ENCODE measurements at places on chromosomes 13 and 19.
A peak's percentile ranks its signal among the peaks of the same experiment; 100 is the strongest.

DNA sequence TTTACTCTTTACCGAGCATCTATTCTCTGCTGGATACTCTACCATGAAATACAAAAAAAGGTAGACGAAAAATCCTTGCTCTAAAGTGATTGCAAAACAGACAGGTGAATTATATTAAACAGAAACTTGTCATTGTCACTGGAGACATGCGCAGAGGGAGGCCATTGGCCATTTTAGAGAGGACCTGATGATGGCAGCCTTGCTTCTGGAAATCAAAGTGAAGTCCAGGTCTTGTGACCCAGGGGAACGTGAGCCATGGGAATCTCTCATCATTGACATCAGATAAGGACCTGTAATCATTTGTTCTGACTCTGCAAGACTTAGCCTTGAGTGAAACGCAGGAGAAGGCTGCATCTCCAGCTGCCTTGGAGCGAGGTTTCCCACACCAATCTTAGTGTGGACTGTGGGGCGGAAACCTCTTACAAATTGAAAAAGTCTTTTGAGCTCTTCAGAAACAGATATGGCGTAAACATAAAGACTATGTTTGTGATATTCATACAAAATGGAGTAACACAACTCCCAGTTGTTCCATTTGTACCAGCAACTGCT lies 16.8 kb upstream of the SLC46A3 start:
- no peak for DNase-seq

GRCh38 chr13:105087945-105088344 lies 1447.5 kb downstream of the EFNB2 start:
- DNase-seq, result no peak

GRCh38 chr19:45643024-45643926 lies 4.1 kb upstream of the EML2 start:
- peak; percentile 90 for DNase-seq

DNA sequence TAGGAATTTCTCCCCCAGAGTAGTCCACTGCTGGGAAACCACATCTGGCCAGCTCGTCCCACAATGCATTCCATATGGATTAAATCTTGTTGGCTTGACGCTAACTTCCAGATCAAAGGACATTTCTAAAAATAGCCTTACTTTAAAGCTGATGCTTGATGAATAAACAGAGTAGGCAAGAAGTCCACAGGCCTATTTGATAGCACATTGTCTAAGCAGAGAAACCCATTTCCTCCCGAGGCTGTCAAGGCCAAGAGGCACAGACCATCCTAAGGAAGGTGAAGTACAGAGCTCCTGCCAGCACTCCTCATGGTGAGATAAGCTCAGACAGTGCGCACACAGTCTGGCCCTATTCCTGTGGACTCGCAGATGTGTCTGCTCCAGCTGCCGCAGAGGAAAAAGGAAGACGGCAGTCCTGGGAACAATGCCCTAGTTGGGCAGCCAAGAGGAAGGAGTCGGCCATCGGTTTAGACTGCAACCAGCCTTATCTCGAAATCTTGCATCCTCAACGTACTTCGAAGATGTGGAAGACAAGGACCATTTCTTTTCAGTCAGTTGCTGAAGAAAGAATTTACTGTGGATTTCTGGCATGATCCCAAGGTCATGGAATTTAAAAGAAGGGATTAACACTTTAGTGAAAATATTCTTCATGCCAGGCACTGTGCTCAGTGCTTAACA lies 156.8 kb downstream of the RGCC start:
- DNase-seq, result no peak

DNA sequence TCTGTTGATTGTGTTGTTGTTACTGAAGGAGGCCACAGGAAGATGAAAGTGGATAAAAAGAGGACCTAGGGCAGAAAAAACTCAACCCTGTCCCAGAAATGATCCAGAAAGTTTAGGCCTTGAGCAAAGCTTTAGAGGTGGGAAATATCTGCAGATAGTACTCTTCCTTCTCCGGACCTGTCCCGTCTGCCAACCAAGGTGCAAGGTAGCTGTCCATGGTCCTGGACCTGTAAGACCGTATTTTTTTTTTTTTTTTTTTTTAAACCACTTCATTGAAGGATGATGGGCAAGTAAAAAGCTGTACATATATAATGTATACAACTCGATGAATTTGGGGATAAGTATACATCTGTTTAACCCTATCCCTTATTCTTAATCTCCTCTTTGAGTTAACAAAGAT lies 225.9 kb downstream of the OLFM4 start:
- no peak for DNase-seq

GRCh38 chr13:51156648-51157047 lies 45.6 kb upstream of the C13orf42 start:
- no peak for DNase-seq

GRCh38 chr13:36130193-36130551 lies 1.0 kb downstream of the DCLK1 start:
- DNase-seq, result no peak

DNA sequence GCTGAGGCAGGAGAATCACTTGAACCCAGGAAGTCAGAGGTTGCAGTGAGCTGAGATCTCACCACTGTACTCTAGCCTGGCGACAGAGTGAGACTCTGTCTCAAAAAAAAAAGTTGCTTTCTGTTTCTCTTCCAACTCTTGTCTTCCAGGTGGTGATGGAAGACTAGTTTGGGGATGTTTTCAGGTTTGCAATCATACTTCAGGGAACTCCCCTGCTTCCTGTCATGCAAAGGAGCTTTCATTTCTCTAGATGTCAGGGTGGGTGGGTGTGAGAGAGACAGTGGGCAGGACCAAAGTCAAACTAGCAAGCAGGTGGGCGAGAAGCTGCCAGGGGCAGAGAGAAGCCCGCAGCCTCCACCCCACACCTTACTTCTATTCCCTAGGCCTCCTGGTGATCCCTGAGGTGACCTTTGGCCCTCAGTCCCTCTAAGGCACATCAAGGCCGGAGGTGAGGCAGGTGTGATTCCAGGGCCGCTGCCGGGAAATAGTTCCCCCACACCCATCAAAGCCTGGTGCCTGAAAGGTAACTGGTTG lies 25.7 kb downstream of the CCNE1 start:
- no peak for DNase-seq

GRCh38 chr19:10143681-10144080 lies 24.0 kb upstream of the EIF3G start:
- no peak for DNase-seq

GRCh38 chr13:31310786-31311185 lies 111.0 kb downstream of the B3GLCT start:
- no peak for DNase-seq

DNA sequence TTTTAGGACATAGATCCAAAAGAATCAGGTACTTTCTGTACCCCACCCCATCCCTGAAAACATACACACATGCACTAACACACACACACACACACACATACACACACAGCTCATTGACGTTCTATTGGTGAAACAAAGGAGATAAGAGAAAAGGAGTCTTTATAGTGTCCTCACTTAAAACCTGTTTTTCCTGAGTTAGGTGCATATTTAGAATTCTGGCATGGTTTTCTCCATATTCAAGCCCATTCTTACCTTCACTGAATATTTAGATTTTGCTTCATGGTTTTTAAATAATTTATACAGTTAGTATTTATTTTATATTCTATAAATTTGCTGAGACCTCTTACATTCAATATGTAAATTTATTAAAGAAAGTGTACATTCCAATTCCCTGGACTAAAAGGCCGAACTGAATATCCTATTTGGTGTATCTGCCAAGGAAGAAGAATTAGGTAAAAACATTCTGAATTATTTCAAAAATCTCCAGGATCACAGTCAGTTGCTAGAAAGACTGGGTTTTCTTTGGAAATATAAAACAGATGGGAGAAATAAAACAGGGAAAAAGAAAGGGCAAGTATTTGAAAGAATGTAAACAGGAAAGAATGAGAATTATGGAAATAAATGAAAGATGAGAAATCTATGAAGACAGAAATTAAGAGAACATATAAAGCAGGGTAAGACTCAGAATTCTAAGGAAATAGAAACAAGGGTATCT lies 556.2 kb downstream of the KCTD12 start:
- DNase-seq, result no peak

DNA sequence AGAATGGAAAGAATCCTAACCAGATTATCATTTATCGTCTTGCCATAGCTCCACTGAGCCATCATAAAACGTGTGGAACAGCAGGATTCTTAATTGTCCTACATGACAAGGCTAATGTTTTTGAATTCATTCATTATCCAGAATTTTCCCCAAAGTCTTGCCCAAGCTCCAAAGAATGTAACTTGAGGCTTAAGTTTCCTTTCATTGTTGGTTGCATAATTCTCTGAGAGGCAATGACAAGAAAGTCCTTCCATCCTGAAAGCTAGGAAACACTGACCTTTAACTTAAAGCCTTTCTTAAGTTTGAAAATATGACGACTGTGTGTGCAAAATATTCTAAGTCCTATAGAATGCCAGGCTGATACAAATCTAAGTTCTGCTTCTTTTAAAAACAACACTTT lies 546.1 kb downstream of the SUCLA2 start:
- no peak for DNase-seq

DNA sequence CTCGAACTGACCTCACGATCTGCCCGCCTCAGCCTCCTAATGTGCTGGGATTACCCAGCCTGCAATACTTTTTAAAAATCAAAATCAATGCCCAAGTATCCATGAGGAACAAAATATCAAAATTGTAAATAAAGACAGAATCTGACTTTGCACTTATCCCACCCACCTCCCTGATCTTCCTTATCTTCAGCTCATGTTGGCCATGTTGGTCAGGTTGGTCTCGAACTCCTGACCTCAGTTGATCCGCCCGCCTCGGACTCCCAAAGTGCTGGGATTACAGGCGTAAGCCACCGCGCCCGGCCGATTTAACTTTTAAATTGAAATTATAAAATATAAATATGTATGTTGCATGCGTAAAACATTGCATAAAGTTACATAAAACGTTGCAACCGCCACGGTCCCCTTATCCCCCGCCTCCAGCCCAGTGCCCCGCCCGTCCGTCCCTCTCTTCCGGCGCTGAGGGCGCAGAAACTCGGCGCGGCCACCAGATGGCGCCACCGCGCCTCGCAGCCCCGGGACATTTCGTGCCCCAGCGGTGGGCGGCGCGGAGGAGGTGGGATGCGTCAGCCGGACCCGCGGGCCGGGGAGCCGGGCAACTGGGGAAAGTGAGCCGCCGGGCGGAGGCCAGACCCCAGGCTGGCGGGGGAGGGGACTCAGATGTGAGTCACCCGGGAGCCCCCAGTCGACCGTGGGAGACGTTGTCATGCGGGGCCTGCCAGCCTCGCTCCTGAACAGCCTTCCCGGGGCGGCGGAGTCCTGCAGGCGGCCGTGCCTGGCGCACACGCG lies 1.5 kb upstream of the GADD45B start:
- DNase-seq, result peak; percentile 75

GRCh38 chr13:73631411-73631810 lies 502.8 kb downstream of the KLF12 start:
- peak; percentile 31 for DNase-seq

GRCh38 chr13:97259798-97260714 lies 37.9 kb downstream of the MBNL2 start:
- DNase-seq, result no peak

DNA sequence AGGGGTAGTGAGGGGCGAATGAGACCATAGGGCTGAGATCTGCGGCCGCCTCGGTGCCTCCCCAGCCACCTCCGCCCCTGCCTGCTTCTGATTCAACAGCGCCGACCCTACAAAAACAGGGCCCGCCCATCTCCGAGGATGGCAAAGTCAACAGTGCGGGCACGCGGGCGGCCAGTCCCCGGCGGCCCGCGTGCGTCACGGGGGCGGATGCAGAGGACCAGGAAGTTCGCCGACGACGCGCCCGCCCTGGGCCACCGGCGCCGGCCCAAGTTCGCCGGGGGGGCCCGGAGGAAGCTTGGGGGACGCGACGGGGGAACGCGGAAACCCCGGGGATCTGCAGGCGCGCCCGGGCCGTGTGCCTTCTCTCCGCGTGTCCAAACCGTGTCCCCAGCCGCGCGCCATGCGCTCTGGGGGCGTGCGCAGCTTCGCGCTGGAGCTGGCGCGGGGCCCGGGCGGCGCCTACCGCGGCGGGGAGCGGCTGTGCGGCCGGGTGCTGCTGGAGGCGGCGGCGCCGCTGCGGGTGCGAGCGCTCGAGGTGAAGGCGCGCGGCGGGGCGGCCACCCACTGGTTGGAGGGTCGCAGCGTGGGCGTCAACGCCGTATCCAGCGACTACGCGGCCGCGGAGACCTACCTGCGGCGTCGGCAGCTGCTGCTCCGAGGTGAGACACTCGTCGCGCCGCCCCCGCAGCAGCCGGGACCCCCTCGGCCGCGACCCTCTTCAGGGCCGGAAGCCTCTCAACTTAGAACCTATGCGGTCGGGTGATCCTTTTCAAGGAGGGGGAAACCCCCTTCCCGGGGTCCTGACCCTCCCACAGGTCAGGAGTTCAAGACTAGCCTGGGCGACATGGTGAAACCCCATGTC lies 6.8 kb upstream of the ARRDC2 start:
- peak; percentile 57 for DNase-seq

GRCh38 chr19:2261438-2262172 lies 5.4 kb upstream of the JSRP1 start:
- peak; percentile 32 for DNase-seq

- DNase-seq, result no peak
Observed at GRCh38 chr13:106056851-106057250, 478.6 kb downstream of the EFNB2 start.

DNA sequence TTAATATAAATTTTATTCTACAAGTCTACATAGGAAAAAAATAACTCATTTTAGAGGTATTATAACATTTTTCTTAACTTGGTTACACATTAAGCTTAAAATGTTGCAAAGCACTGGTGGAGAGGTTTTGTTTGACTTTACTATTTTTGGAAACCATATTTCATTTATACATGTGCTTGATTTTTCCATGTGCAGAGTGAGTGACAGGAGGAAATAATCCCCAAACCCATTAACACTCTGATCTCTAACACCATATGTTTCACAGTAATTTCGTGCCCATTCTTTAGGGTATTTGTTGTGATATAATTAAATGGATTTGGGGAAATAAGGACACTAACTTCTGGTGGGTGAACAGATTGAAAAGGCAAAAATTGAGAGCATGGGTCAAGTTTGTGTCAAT lies 2124.4 kb upstream of the PCDH20 start:
- DNase-seq, result no peak
